ENCODE measurements at places on chromosomes 1 and 21.

GRCh38 chr1:159211331-159212136 is 6.9 kb downstream of the ACKR1 start:
- no peaks in the 10 kb centered on the region for H3K36me3 ChIP-seq
- peaks cover 46% of the 10 kb centered on the region for H3K27me3 ChIP-seq
- H3K4me3 ChIP-seq = no peak overlapping the region
- peaks cover 19% of the 10 kb centered on the region for H3K4me1 ChIP-seq

DNA sequence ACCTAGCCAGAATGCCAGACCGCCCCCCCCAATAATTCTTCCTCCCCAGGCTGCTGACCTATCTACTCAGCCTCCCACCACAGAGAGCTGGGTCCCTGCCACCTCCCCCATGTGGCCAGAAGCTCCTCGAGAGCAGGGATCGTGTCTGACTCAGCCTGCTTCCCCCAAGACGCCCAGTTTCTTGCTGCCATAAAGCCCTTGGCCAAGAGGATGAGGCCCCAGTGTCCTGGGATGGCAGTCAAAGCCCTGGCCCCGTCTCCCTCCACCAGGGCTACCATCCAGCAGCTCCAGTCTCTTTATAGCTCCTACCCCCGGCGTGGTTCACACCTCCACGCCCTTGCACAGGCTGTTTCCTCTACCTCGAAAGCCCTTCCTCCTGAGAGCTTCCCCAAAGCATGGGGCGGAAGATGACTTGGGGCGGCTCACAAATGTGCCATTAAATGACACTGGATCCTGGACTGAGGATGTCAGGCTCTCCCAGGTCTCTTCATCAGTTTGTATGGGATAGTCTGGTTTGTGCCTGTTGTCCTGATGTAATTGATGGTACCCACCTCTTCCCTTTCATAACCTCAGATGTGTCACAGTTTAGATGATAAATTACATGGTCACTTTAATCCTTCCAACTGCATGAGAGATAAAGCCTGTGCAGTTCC is 13.2 kb downstream of the ADGRB2 start:
- H3K36me3 ChIP-seq = no peaks in the 10 kb centered on the region
- peak; percentile 26 for DNase-seq
- no peak overlapping the region for H3K4me3 ChIP-seq
- H3K27ac ChIP-seq = no peak overlapping the region
- peaks cover 15% of the 10 kb centered on the region for H3K4me1 ChIP-seq
- H3K27me3 ChIP-seq = peaks cover 1% of the 10 kb centered on the region

DNA sequence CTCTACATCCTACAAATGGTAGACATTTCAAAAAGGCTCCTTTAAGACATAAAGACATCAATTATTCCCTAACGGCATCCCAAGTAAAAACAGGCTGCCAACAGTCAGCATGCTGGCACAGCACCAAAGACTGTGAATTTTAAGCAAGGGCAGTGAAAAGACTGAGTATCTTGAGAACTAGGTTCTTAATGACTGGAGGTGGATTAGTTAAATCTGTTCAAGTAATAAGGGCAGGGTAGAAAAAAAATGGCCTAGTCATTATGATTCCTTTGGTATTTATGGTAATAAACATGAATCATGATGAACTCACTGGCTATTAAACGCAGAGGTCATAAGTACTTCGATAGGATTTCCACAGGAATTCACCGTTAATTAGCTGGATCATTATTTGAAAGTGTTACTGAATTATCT is 75.2 kb downstream of the KIFAP3 start:
- no peaks in the 10 kb centered on the region for H3K4me1 ChIP-seq
- DNase-seq = no peak
- no peak overlapping the region for H3K27ac ChIP-seq
- no peak overlapping the region for H3K4me3 ChIP-seq
- H3K27me3 ChIP-seq = no peaks in the 10 kb centered on the region
- no peaks in the 10 kb centered on the region for H3K36me3 ChIP-seq

DNA sequence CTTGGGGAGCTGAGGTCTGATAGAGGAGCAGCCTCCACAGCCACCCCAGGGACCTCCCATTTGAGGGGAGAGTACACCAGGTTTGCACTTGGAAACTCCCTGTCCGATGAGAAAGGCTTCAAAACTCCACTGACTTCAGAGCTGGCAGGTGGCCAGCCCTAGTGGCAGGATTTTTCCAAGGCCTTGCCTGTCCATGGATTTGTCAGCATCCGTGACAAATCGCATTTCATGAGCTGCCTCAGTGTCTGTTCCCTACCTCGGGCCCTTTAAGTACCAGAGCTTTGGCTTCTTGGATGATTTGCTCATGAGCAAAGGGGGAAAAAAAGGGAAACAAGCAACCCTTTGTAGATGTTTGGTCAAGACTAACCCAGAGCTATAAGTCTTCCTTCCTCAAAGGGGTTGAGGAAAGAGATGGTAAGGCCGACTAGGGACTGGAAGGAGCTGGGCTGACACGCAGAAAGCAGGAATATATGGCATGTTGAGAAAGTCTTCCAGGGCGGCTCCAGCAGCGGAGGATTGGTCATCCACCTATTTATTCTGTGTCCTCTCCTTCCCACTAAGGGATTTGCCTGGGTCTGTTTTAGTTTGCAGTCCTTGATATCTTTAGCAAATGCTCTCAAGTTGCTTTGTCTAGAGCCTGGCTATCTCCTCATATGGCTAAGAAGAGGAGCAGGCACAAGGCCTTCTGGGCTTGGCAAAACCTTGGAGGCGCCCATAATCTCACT is 2.7 kb upstream of the HSPG2 start:
- no peaks in the 10 kb centered on the region for H3K36me3 ChIP-seq
- H3K4me3 ChIP-seq = no peak overlapping the region
- H3K4me1 ChIP-seq = peaks cover 8% of the 10 kb centered on the region
- no peak overlapping the region for H3K27ac ChIP-seq
- DNase-seq = no peak

- peaks cover 28% of the 10 kb centered on the region for H3K36me3 ChIP-seq
- peak; percentile 49 for DNase-seq
- peak overlapping the region; percentile 70 for H3K4me3 ChIP-seq
- H3K4me1 ChIP-seq = peaks cover 33% of the 10 kb centered on the region
These were observed 990 bp upstream of the MRPS6 start for GRCh38 chr21:34072145-34073031.

DNA sequence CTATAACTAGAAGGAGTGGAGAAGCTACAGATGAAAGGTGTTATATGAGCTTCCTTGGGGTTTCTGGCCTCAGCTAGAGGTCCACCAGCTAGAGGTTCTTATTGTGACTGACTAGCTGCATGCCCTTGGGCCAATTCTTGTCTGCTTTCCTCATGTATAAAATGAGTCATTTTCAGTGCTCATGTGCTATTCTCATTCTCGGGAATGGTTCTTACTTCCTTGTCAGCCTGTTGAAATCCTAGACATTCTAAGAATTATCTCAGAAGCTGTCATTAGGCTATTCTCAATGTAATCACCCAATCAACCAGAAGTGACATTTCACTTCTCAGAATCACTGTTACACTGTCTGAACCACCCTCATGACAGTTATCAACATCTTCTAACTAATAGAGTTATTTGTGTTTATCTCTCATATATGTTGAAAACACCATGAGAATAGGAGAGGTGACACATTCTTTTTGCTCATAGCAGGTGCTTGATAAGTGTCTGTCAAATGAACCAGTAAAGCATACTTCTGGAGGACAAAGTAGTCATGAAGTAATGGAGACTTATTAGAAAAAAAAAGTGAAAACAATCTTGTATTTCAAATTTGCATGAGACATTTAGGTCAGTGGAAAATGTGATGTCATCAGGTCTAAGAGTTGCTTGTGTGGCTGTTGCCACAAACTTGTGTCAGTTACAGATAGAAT is 122.8 kb upstream of the IVNS1ABP start:
- DNase-seq = peak; percentile 49
- no peak overlapping the region for H3K4me3 ChIP-seq
- H3K27me3 ChIP-seq = no peaks in the 10 kb centered on the region
- no peaks in the 10 kb centered on the region for H3K36me3 ChIP-seq

GRCh38 chr1:115204513-115204912 is 115.2 kb upstream of the TSPAN2 start:
- peaks cover 2% of the 10 kb centered on the region for H3K36me3 ChIP-seq
- peaks cover 8% of the 10 kb centered on the region for H3K27me3 ChIP-seq
- H3K4me1 ChIP-seq = no peaks in the 10 kb centered on the region
- DNase-seq = no peak
- H3K27ac ChIP-seq = no peak overlapping the region
- no peak overlapping the region for H3K4me3 ChIP-seq

GRCh38 chr1:209238356-209238755 is 345.2 kb upstream of the CAMK1G start:
- no peaks in the 10 kb centered on the region for H3K36me3 ChIP-seq
- no peak for DNase-seq
- no peak overlapping the region for H3K4me3 ChIP-seq
- no peaks in the 10 kb centered on the region for H3K4me1 ChIP-seq
- peaks cover 2% of the 10 kb centered on the region for H3K27me3 ChIP-seq
- no peak overlapping the region for H3K27ac ChIP-seq

- H3K27me3 ChIP-seq = peaks cover 5% of the 10 kb centered on the region
- H3K4me3 ChIP-seq = no peak overlapping the region
- no peaks in the 10 kb centered on the region for H3K4me1 ChIP-seq
- H3K36me3 ChIP-seq = no peaks in the 10 kb centered on the region
These were observed 181.1 kb downstream of the FCRL5 start for GRCh38 chr1:157371221-157371620.

DNA sequence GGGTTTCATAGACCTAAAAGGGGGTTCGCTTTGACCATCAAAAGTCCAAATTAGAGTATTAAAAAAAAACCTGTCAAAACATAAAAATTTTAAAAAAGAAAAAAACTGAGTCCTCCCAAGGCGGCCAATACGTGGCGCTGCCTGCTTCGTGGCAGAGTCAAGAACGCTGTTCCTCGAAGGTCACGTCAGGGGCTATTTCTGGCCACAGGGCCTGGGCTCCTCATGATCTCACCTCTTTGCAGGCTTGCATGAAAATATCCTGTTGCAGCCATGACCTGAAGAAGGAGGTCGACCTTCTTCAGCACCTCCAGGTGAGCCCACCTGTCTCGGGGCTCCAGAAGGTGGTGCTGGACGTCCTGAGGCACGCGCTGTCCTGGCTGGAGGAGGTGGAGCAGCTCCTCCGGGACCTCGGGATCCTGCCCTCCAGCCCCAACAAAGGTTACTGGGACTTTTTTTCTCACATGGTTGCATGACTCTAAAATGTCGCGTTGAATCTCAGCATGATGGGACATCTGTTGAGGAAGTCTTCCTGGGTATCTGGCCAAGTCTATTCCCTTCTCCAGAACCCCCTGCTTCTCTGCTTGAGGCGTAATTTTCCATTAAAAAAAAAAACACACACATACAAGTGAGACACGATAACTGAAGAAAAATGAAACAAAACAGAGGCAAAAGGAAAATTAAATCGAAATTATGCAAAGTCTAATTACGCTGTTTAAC is 80.4 kb upstream of the EFHD2 start:
- peaks cover 2% of the 10 kb centered on the region for H3K4me1 ChIP-seq
- H3K27ac ChIP-seq = no peak overlapping the region
- no peak overlapping the region for H3K4me3 ChIP-seq
- peaks cover 9% of the 10 kb centered on the region for H3K27me3 ChIP-seq

- no peak overlapping the region for H3K27ac ChIP-seq
- no peak overlapping the region for H3K4me3 ChIP-seq
- no peak for DNase-seq
- H3K27me3 ChIP-seq = no peaks in the 10 kb centered on the region
- no peaks in the 10 kb centered on the region for H3K4me1 ChIP-seq
- peaks cover 2% of the 10 kb centered on the region for H3K36me3 ChIP-seq
These were observed 21.9 kb downstream of the NFIA start for GRCh38 chr1:61104220-61104671.

- H3K27ac ChIP-seq = no peak overlapping the region
- H3K36me3 ChIP-seq = no peaks in the 10 kb centered on the region
- H3K4me3 ChIP-seq = peak overlapping the region; percentile 70
- DNase-seq = peak; percentile 94
- peaks cover 7% of the 10 kb centered on the region for H3K4me1 ChIP-seq
These were observed 67.8 kb downstream of the OBSCN start for GRCh38 chr1:228275430-228276173.

DNA sequence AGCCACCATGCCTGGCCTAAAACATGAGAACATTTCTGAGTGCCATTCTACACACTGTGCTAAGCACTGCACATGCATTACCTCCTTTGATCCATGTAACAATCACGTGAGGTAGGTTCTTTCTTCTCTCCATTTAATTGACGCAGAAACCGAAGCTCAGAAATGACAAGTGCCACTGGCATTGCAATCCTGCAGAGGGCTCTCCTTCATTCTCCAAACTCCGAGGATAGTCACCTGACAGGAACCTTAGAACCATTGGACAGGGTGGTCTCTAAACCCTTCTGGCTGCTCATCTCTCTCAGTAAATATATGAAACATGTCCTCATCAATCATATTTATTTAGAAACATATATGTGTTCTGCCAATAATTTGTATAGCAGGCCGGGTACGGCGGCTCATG is 167.1 kb upstream of the JUN start:
- H3K36me3 ChIP-seq = no peaks in the 10 kb centered on the region
- no peak for DNase-seq
- peaks cover 1% of the 10 kb centered on the region for H3K27me3 ChIP-seq
- H3K4me1 ChIP-seq = peaks cover 16% of the 10 kb centered on the region
- H3K27ac ChIP-seq = no peak overlapping the region

GRCh38 chr21:18049461-18049860 is 195.2 kb upstream of the CHODL start:
- no peak for DNase-seq
- no peaks in the 10 kb centered on the region for H3K36me3 ChIP-seq
- H3K27me3 ChIP-seq = no peaks in the 10 kb centered on the region
- H3K4me1 ChIP-seq = no peaks in the 10 kb centered on the region

- no peaks in the 10 kb centered on the region for H3K27me3 ChIP-seq
- peaks cover 8% of the 10 kb centered on the region for H3K36me3 ChIP-seq
- DNase-seq = no peak
- peak overlapping the region; percentile 79 for H3K4me3 ChIP-seq
These were observed 1.1 kb upstream of the MAP7D1 start for GRCh38 chr1:36154765-36155407.

DNA sequence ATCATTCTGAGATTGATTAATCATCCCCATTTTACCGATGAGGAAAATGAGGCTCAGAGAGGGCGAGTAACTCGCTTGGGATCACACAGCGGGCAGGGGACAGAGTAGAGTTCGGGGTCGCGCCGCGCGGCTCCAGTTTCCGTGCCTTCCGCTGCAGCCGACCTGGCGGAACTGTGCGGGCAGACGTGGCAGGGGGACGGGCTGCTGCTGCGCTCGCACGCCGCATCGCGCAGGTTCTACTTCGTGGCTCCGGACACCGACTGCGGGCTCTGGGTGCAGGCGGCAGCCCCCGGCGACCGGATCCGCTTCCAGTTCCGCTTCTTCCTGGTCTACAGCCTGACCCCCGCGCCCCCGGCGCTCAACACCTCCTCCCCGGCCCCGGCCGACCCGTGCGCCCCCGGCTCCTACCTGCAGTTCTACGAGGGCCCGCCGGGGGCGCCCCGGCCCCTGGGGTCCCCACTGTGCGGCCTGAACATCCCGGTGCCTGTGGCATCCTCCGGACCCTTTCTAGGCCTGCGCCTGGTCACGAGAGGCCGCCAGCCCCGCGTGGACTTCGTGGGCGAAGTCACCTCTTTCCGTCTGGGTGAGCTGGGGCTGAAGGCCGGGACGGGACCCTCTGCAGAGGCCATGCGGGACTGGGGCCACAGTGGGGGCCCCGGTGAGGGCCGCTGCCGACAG is 2.3 kb downstream of the LDLRAD2 start:
- H3K4me1 ChIP-seq = peaks cover 4% of the 10 kb centered on the region
- peaks cover 12% of the 10 kb centered on the region for H3K27me3 ChIP-seq
- H3K36me3 ChIP-seq = no peaks in the 10 kb centered on the region
- peak overlapping the region; percentile 23 for H3K4me3 ChIP-seq
- DNase-seq = peak; percentile 36

GRCh38 chr21:33231526-33231925 is 1.8 kb downstream of the IFNAR2 start:
- H3K27ac ChIP-seq = peak overlapping the region; percentile 91
- H3K27me3 ChIP-seq = no peaks in the 10 kb centered on the region
- peaks cover 20% of the 10 kb centered on the region for H3K36me3 ChIP-seq
- peaks cover 62% of the 10 kb centered on the region for H3K4me1 ChIP-seq
- DNase-seq = peak; percentile 83

- H3K27me3 ChIP-seq = no peaks in the 10 kb centered on the region
- H3K4me3 ChIP-seq = peak overlapping the region; percentile 30
- peaks cover 33% of the 10 kb centered on the region for H3K4me1 ChIP-seq
- peaks cover 2% of the 10 kb centered on the region for H3K36me3 ChIP-seq
These were observed 2.2 kb upstream of the VPS45 start for GRCh38 chr1:150065184-150065871.
